ENCODE measurements at places on chromosomes 11 and 22.

- no peak for DNase-seq
These were observed 3.0 kb downstream of the TTC12 start for GRCh38 chr11:113317339-113317738.

- no peak for DNase-seq
These were observed 344.4 kb upstream of the CADM1 start for GRCh38 chr11:115848611-115849010.

DNA sequence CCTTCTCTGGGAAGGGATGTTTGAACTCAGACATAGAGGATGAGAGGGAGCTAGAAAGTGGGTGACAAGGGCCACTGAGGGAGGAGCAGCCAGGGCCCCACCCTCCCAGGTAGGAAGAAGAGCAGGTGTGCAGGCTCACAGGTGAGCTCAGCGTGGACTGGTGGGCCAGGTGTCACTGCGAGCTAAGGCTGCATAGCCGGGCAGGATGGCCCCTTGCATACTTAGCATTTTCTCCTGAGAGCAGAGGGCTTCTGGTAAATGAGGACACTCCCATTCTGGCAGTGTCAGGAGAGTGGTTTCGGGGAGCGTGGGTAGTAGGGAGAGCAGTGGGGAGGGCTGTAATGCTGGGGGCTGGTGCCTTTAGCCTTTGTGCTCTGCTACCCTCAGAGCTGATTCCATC, 843.4 kb downstream of the TBC1D22A start:
- DNase-seq: no peak

DNA sequence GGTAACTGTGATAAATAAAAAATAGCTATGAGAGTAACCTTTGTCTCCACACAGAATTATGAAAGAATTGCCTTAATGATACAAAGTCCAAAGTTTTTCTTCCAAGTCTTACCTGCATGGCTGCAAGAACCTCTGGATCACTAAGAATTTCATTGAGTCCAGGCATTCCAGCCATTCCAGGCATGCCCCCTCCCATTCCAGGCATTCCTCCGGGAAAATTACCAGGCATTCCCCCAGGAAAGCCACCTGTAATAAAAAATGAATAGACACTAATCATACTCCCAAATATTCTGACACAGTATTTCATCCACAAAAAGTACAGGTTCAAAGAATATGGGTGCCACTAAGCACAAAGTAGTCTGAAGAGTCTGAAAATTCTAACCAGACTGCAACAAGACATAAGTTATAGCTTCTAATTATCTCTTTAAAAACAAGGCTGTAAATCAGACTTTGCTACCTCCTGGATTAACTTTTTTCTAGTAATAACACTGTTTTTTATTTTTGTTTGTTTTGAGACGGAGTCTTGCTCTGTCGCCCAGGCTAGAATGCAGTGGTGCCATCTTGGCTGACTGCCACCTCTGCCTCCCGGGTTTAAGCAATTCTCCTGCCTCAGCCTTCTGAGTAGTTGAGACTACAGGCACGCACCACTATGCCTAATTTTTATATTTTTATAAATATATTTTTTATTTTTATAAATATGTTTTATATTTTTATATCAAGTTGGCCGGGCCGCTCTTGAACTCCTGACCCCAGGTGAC, 8.0 kb upstream of the SLC25A17 start:
- DNase-seq: no peak

DNA sequence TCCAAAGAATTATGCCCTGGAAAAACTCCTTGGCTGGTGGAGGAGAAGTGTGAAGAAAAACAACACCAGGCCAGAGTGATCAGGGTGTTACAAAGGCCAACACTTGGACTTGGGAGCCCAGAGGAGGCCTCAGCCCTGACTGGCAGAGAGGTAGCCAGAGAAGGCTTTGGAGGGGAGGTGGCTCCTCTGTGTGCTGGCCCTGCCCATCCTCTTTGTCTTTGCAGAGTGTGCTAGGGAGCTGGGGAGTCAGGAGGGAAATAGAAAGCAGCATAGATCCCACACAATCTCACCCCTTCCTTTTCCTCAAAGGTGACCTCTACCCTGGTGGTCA, 12.0 kb upstream of the P2RY6 start:
- DNase-seq: no peak

DNA sequence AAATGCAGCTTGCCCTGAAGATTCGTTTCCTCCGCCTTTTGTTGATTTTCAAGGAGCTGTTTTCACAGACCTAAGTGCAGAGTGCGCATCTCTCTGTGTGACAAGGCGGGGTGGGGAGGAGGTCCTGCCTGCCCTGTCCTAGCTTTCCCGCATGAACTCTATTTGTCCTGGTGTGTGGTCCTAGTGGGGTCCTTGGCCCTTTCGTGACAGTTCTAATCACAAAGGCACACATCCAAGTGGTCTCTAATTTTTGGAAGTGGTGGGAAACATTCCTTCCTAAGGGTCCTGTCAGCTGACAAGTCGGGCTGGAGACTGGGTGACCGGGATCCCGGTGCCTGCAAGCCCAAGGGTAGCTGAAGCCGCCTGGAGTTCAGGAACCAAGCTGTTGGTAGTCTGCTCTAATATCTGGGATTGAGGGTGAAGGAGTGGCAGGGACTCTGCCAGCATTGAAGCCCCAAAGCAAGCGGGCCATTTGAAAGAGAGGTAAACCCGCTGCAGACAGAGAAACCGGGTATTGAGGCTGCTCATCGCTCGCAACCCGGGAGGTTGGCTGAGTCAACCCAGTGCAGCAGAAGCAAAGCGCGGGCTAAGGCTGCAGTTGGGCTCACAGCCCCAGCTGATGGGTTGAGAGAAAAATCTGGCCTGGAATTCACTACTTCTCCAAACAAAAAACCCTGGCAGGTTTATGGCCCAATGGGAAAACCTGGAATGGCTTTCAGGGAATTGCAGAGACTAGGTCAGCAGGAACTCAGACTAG, 28.1 kb upstream of the FBXO3 start:
- DNase-seq: peak; percentile 13

DNA sequence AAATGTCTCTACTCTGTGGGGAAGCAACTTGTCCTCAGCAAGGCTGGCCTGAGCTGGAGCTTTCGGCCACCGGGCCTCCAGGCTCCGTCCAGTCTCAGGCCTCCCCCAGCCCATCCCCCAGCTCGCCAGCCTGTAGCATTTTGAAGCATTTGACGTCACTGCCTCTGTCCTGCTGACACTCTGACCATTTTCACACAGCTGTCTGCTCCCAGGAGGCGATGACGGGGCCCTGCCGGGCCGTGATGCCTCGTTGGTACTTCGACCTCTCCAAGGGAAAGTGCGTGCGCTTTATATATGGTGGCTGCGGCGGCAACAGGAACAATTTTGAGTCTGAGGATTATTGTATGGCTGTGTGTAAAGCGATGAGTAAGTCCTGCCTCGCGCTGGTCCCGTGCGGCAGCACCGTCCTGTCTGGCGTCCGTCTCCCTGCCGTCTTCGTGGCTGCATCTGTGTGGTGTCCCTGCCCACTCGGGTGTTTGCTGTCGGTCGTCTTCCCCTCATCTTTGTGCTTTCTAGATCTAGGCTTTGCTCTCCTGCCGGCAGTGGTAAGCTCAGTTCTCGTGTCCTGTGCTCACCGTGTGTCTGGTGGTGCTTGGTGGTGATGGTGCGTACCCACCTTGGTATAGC, 36.1 kb upstream of the ST14 start:
- no peak for DNase-seq

GRCh38 chr11:121448431-121448941, 3.6 kb upstream of the SORL1 start:
- DNase-seq: no peak

- no peak for DNase-seq
These were observed at the start of gene PYGM for GRCh38 chr11:64759722-64760719. Gene PYGM (minus strand): TSS chr11:64759974. CDS start chr11:64759898, 76 bp downstream.

DNA sequence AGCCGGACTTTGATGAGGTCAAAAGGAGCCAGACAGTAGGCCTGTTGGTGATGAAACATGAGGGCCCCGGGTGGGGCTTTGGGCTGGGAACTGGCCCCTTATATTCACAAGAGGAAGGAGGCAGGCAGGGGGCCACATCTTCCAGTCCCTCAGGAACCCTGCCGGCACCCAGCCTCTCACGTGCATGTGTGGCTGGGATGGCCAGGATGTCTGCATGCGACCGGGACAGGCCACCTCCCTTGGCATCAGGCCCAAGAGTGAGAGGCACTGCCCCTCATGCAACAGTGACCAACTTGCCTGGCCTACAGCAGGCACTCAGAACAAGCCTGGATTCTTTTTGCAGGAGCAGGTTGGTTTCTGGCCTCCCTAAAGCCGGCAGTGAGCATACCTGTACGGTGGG, 5.4 kb downstream of the SLC25A45 start:
- DNase-seq: no peak

DNA sequence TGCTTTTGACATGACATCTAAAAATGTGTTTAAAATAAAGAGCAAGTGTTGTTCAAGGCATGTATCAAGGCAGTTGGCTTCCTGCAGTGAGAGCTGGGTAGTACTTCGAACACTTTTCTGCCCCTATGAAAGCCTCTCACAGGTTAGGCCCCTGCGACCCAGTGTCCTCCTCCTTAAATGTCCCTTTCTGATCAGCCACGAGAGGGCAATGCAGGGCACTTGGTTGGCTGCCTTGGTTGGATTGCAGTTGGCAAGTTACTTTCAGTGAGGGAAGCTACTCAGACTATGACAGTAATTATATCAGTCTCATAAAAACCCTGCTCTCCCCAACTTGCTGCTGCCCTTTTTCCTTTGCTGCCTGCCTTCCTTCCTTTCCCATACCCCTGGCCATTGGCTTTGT, 743.8 kb downstream of the NTM start:
- peak; percentile 8 for DNase-seq

DNA sequence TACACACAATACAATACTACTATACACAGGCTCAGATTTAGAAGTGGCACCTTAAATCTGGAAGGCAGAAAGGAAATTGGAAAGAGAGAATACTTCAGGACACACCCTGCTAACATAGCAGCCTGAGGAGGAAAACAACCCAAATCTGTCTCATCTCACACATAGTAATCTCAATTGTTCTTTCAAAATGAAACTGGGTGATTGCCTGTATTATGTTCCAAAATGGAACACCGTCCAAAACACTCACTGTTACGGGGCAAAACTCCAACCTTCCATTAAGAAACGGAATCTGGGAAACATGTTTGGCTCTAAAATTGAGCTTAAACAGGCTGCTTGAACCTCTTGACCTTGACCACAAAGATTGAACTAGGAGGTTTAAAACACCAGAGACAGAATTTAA, 572.6 kb downstream of the OPCML start:
- no peak for DNase-seq

DNA sequence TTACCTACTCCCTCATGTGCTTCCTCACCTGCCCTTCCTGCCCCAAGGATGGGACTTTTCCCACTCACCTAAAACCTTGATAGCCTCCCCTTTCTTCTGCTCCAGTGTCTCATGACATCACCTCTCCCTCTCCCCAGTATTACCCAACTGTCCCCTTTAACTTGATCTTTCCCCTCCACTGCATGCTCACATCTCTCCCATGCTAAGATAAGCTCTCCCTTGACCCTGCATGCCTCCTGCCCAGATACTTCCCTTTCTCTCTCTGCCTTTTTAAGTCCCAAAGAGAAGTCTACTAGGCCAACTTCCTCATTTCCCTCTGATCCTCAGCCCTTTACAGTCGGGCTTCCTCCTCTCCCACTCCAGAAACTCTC, 14.8 kb downstream of the CD3E start:
- no peak for DNase-seq

DNA sequence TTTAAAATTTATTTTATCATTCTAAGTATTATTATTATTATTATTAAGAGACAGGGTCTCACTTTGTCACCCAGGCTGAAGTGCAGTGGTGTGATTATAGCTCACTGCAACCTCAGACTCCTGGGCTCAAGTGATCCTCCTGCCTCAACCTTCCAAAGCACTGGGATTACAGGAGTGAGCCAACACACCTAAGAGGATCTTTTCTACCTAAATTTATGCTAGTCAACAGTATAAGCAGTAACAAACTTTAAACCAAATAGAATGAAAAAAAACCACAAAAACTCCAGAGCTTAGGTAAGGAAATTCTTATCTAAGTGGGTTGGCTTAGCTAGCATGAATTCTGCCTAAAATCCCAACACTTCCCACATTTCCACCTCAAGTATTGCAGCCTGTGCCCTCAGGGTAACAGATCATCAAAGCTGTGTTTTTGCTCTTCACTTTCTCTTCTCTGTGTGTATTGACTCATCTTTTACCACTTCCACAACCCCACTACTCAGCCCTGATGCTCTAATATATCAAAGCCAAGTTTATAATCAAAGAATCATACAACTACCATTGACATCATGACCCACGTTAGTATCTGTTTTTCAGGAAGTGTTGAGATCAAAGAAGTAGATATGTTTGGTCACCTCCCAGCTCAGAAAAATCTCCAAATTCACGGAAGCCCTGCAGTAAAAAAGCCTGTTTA, 93.7 kb upstream of the SPON1 start:
- DNase-seq: peak; percentile 3

DNA sequence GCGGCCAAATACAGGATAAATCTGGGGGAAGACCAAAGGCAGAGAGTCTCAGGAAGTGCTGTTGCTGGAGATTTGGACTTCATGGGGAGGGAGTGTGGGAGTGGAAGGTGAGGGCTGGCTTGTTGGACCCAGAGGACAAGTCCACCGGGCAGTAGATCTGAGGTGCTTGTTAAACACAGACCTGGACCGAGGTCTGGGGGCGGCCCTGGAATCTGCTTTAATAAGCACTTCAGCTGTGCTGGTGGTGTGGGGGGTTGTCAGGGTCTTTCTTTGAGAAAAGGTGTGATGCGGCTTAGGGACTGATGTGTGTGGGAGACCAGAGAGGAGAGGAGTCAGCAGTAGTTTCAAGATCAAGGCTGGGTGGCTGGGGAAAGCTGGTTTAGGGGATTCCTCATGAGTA, 4.4 kb downstream of the TRMU start:
- DNase-seq: no peak

DNA sequence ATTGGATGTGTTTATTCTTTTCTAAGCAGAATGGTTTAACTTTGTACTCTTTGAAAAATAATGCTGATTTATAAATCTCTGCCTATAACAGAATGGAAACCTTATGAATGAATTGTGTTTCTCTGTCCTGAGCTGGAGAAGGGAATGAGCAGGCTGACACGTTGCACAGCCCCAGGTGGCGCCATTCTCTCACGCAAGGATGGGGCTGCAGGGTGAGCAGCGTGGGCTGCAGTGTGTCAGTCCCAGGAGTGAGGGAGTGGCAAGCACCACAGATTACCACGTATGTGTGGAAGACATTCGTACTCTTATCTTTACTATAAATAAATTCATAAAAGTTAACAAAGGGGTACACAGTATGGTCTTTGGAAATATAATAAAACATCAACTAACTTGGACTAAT, 33.4 kb downstream of the FDX1 start:
- peak; percentile 50 for DNase-seq

All from activated CD4-positive, alpha-beta T cell treated with anti-CD3 and anti-CD28 coated beads, Interleukin-2, Interleukin-6, amounts not matched to agents 100 ng/mL and 50 ng/mL, durations not matched to agents 16 hours and 8 hours (primary cell).